ENCODE measurements at places on chromosomes 4 and X.

GRCh38 chrX:53584891-53585290 is 101.6 kb downstream of the HUWE1 start:
- no peak for DNase-seq

DNA sequence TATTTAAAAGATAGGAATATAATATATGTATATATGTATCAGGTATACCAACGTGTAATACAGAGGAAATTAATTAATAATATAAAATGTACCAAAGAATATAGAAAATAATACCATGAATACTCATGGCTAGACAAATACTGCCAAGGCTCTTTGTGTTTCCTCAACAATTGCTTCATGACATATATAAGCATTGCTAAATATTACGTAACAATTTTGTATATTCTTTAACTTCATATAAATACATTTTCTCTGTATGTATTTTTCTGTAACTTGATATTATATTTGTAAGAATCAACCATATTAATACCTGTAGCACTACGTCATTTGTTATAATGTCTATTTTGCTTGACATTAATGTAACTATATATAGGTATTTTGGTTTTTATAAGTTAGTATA is 104.0 kb downstream of the CEP44 start:
- no peak for DNase-seq

DNA sequence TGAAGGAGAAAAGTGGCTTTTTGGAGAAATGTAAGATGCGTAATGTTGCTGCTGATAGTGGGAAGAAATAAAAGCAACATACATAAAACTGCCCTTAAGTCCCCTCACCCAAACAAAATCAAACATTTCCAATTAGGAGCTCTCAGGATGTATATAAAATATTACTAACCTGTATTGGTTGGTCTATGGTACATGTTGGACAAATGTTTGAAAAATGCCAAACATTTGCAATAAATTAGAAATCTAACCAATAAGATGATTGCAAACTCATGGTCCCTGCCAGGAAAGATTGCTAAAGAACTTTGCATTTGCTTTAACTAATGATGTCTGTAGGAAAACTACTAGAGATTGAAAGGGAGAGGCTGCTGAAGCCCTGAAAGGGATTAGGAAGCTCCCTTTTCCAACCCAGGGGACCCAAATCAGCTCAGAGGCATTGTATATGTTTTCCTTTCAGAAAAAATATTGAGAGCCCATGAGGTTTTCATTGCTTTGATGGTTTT is 1.8 kb downstream of the SFRP2 start:
- DNase-seq = no peak

GRCh38 chr4:148980782-148981480 is 538.7 kb upstream of the NR3C2 start:
- no peak for DNase-seq

GRCh38 chr4:87354168-87355102 is 31.8 kb upstream of the HSD17B13 start:
- DNase-seq = no peak

DNA sequence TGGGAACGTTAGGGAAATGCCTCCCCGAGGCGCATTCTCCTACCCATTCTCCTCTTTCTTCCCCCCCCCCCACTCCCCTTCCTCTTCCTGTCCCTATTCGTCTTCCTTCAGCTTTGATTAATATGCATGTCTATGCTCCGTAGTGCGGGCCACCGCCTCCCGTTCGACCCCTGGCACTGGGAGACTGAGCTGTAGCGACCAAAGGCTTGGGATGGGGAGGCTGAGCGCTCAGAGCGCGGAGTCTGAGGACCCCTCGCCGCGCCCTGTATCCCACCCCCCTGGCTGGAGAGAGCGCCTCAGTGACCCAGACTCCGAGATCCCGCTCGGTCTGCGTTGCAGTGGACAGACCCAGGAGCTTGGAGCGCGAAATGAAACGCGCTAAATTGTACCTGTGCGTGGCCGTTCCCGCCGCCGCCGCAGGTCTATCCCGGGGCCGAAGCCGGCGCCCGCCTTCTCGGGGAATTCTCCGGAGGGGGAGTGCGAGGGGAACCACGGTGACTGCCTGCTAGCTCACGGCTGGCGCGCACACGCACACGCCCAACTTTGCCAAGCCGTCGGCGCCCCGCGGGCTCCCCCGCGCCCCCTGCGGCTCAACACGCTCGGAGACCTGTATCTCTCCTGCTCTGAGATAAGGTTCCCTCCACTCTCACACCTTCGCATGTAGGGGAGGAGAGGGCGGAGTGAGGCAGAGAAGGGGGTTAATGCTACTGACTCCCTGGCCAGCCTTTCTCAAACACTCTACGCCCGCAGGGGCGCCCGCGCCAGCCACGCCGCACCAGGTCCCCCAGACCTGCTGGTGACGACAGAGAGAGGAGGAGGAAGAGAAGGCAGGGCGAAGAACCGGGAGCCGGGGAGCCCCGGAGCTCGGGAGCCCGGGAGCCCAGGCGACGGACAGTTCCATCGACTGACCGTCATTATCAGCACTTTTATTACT is 1.5 kb upstream of the PTCHD1 start:
- DNase-seq = no peak

GRCh38 chr4:100386270-100386669 is 131.6 kb downstream of the EMCN start:
- no peak for DNase-seq

GRCh38 chrX:44842550-44843317 is 1.1 kb upstream of the DUSP21 start:
- no peak for DNase-seq

DNA sequence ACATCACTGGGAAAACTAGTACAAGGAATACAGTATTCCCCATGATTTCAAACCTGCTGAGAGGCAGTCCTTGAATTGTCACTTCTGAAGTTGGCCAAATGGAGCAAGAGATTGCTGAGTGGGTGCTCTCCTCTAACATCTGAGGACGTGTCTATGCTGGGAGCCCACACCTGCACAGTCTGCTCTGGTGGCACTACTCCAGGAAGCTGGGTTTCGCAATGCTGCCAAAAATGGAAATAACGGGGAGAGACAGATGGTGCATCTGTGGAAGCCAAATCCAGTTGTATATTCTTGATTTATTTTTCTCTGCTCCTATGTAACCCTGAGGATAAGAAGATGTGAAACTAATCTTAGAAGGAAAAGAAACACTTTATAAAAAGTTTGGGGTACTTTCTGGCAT is 240.1 kb upstream of the CTSO start:
- DNase-seq = no peak

- no peak for DNase-seq
These were observed 305.7 kb upstream of the BOD1L1 start for GRCh38 chr4:13933191-13933590.
